Frontal cortex (tissue), 4 donors: ENCODE measurements at places on chromosomes 6 and 20.

DNA sequence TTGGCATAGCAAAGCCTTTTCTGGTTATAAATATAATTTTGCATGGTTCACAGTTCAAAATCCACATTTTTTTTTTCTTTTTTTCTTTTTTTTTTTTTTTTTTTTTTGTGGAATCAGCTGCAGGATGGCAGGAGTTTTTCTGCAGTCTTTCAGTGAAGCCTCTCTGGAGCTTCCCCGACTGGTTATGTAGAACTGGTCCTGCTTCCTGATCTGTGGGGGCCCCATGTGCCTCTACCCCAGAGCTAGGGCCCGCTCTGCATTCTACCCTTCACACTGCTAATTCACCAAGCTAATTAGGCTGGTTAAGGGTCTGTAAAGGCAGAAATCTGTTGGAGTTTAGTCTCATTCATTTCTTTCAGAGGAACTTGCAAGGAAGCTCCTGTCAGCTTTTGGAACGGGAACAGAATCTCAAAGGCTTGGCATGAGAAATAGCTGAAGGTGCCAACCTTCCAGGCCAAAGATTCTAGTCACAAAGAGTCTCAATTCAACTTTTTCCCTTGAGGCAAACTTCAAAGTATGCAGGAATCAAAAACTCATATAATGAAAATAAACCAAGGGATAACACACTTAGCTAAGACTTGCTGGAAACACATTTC, 45.5 kb downstream of the HMGN3 start:
- DNase-seq = no peak

- DNase-seq = no peak
These were observed 39.4 kb upstream of the DACT2 start for GRCh38 chr6:168358842-168359420.

DNA sequence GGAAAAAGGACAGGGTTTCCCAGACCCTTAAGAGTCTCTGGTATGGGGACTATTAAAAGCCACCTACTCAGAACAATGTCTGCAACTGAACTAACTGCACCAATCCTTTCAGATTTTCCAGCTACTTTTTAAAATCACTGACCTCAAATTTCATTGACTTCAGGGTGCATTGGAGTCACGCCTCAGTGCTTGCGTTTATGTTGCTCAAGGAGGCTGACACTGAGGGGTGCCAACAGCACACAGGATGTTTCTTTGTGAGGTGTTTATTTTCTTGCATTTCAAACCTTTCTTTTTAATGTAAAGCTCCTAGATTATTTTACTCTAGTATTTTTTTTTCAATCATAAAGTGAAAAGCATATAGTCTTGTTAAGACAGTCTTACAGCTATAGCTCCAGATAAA, 402.0 kb upstream of the SLC35B3 start:
- DNase-seq = no peak

- DNase-seq = peak; percentile 87
These were observed 1.0 kb upstream of the DDAH2 start for GRCh38 chr6:31729979-31730630.

- DNase-seq = no peak
These were observed 761 bp downstream of the CST5 start for GRCh38 chr20:23878787-23879186.

DNA sequence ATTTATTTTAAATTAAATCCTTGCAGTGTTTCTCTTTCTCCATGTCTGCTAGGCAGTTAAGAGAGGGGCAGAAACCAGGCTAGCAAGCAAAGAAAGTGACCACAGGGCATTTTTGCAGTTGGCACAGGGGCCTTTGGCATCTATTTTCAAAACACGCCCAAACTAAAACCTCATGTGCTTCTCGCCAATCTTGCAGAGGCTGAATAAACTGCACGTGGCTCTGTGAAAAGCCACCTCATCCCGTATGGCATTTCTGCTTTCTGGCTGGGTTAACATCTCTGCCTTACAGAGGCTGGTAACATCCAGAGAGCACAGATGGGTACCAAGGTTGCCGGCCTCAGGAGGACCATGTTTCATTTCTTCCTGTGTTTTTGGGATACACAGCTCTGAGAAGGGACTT, 54.6 kb downstream of the GJA10 start:
- DNase-seq = no peak

GRCh38 chr6:22670605-22671004, 101.2 kb downstream of the HDGFL1 start:
- no peak for DNase-seq

- DNase-seq = no peak
These were observed 15.7 kb upstream of the POU5F1 start for GRCh38 chr6:31186052-31186734.

DNA sequence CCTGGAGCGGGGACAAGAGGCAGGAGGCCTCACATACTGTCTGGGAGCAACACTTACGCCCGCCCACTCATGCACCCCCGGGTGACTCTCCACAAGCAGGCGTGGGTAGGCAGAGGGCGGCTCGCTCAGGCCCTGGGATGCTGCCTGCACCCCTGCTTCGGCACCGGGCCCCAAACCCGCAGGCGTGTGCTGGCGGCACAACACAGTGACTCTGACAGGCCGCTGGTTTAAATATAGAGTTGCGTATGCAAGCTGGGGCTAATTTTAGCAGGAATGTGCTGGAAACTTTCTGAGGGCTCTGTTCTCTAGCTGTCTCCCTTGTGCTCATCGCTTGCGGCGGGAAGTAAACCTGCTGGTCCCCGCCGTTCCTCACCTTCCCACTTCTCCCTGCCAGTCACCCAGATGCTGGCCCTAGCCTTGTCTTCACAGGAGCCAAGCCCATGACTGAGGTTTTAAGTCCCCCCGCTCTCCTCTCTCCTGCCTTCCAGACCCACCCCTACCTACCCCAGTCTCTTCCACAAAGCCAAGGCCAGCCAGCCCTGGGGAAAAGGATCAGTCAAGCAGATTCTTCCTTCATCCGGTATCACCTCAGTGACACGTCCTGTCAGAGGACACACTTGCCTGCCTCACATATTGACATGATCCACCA, 94.5 kb upstream of the FOXP4 start:
- DNase-seq = no peak

DNA sequence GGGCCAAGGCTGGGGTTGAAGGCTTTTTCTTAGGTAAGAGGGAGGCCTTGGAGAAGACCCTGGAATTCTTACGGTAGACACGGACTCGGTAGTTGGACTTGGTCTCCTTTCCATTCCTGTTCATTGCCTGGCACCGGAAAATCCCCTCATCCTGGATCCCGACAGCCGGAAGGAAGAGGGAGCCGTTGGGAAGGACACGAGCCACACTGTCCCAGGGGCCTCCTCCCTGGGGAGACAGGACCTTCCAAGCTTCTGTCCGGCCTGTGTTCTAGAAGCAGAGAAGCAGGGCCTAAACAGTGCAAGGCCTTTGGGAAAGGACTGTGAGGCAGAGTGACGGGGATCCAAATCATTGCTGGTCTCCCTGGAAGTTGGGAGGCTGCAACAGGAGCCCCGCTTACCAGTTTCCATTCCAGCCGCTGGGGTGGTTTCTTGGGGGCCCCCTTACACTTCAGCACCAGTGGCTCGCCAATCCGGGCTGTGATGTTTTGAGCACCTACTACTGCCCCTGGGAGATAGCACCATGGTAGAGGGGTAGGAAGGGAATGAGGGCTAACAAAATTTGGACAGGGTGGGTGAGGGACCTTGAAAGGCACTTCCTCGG, 470 bp downstream of the AGER start:
- no peak for DNase-seq

DNA sequence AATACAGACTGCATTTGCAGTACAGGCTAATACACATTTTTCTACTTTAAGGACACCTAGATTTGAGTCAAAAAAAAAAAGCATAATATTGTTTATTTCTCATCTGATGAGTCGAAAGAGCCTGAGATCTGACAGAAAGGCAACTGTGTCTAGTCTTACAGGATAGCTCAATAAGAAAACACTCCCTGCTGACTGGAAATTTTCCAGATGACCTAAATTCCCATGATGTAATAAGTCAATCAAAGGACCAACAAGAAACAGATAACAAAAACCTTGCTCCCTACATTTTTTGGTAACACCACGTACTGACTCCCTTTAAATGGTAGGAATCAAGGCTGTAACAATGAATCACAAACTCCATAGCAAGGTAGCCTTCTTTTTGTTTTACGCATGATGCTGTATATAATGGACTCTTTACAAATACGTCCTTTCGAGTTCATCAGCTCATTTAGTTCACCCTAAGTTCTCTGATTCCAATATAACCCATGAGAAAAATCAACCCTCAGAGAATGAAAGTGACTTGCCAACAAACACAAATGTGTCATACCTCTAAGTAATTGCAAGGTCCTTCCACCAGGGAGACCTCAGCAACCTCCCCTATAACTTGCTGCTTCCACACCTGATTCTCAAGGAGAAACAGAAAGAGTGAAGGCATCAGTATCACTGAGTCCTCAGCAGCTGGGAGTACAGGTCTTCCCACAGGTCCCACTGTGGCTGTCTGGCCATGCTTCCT, 12.1 kb downstream of the TBX18 start:
- DNase-seq = no peak

DNA sequence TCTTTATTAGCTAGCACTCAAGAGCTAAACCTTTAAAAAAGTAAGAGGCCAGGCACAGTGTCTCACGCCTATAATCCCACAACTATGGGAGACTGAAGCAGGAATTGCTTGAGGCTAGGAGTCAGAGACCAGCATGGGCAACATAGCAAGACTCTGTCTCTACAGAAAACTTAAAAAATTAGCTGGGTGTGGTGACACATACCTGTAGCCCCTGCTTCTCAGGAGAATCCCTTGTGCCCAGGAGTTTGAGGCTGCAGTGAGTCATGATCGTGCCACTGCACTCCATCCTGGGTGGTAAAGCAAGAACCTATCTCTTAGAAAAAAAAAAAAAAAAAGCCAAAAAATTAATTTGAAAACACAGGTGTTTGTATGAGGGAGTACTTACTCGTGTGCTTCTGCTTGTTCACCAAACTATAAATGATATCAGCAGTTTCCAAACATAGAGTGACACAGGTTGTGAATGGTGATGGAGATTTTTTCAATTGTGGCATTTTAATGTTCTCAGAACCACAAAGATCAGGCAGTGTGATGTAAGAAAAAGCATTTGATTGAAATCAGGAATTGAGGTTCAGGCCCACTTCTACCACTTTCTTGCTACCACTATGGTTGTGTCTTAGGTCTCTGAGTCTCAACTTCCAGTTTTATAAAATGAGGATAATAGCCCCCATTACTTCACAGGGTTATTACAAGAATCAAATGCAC, 104.9 kb downstream of the FOXO3 start:
- no peak for DNase-seq

GRCh38 chr20:10313701-10314100, 95.1 kb downstream of the SNAP25 start:
- DNase-seq = no peak
